ENCODE measurements at places on chromosomes 3 and 15.

GRCh38 chr3:11477407-11477911 is 166.3 kb downstream of the VGLL4 start:
- DNase-seq: no peak
- no peak overlapping the region for H3K4me3 ChIP-seq
- H3K4me1 ChIP-seq: no peaks in the 10 kb centered on the region
- H3K27ac ChIP-seq: no peak overlapping the region
- no peaks in the 10 kb centered on the region for H3K27me3 ChIP-seq
- H3K36me3 ChIP-seq: no peaks in the 10 kb centered on the region

DNA sequence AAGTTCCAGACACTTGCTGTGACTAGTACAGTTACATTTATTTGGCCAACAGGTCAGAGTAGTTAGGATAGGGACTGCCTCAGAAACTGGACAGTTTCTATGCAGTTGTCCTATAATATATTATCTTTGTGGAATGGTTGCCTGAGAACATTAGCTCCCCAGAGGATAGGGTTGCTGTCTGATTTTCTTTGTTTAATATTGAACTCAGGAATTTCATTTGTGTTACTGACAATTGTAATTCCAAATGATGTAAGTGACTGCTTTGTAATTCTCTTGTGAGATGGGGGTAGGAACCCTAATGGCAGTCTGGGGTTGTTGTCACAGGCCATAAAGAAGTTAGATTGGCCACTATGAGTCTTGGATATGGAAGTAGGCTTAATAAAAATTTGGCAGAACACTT is 2.2 kb downstream of the NXPE3 start:
- no peak overlapping the region for H3K4me3 ChIP-seq
- peaks cover 3% of the 10 kb centered on the region for H3K4me1 ChIP-seq
- peaks cover 12% of the 10 kb centered on the region for H3K36me3 ChIP-seq
- no peak for DNase-seq

- no peak for DNase-seq
- H3K36me3 ChIP-seq: no peaks in the 10 kb centered on the region
- no peaks in the 10 kb centered on the region for H3K4me1 ChIP-seq
- H3K27ac ChIP-seq: no peak overlapping the region
- no peaks in the 10 kb centered on the region for H3K27me3 ChIP-seq
These were observed 54.1 kb upstream of the CCR2 start for GRCh38 chr3:46299608-46300460.

GRCh38 chr15:92021792-92022191 is 168.3 kb downstream of the SLCO3A1 start:
- no peak for DNase-seq
- no peak overlapping the region for H3K4me3 ChIP-seq
- H3K27me3 ChIP-seq: no peaks in the 10 kb centered on the region
- H3K36me3 ChIP-seq: no peaks in the 10 kb centered on the region
- no peaks in the 10 kb centered on the region for H3K4me1 ChIP-seq

Data from kidney (tissue), 22 donors.